A549 (cell line): ENCODE measurements at places on chromosomes 1 and 21.

GRCh38 chr1:30406996-30407864 is 316.2 kb downstream of the MATN1 start:
- DNase-seq, result no peak

- no peak for DNase-seq
These were observed 538.6 kb upstream of the ADAMTS5 start for GRCh38 chr21:27505516-27505915.

DNA sequence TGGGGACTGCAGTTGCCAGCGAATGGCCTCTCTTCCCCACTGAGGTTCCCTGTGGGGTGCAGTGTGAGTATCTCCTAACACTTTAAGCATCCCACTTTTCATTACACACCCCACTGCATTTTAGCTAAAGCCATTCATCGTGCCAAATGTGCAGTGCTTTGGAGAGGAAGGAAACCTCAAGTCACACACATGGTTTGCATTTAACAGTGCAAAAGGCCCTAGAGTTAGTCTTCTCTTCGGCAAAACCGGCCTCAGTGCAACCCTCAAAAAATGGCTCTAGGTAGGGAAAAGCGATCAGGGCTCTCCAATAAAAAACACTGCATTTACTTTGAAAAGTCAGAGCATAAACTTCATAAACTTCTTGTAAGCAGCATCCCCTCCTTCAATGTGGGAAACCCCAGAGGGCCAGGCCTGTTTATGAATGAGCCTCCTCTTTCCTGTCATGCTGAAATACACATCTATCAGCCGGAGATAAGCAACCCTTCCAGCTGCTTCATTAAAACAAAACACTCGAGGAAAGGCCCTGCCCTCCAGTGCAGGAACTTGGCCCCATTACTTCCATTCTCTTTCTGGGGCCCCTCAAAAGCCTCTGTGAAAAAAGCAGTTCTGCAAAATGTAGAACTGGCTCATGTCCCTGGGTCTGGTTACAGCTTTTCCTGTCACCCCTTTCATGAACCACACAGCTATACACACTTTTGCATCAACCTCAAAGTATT is 184.0 kb downstream of the CDC7 start:
- DNase-seq, result no peak

GRCh38 chr1:238752327-238752726 is 634.0 kb upstream of the CHRM3 start:
- no peak for DNase-seq

- DNase-seq, result no peak
These were observed 30.1 kb downstream of the SZRD1 start for GRCh38 chr1:16397120-16397519.

DNA sequence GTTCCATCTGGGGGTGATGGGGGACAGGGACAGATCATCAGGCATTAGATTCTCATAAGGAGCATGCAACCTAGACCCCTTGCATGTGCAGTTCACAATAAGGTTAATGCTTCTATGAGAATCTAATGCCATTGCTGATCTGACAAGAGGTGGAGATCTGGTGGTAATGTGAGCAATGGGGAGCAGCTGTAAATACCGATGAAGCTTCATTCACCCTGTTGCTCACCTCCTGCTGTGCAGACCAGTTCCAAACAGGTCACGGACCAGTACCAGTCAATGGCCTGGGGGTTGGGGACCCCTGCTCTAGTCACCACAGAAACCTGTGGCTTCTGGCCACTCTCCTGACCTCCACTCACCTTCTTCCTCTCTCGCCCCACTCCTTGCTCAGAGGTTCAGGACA is 229.9 kb downstream of the PTPRU start:
- DNase-seq, result no peak

- DNase-seq, result no peak
These were observed 2.1 kb upstream of the STRIP1 start for GRCh38 chr1:110032327-110032726.

DNA sequence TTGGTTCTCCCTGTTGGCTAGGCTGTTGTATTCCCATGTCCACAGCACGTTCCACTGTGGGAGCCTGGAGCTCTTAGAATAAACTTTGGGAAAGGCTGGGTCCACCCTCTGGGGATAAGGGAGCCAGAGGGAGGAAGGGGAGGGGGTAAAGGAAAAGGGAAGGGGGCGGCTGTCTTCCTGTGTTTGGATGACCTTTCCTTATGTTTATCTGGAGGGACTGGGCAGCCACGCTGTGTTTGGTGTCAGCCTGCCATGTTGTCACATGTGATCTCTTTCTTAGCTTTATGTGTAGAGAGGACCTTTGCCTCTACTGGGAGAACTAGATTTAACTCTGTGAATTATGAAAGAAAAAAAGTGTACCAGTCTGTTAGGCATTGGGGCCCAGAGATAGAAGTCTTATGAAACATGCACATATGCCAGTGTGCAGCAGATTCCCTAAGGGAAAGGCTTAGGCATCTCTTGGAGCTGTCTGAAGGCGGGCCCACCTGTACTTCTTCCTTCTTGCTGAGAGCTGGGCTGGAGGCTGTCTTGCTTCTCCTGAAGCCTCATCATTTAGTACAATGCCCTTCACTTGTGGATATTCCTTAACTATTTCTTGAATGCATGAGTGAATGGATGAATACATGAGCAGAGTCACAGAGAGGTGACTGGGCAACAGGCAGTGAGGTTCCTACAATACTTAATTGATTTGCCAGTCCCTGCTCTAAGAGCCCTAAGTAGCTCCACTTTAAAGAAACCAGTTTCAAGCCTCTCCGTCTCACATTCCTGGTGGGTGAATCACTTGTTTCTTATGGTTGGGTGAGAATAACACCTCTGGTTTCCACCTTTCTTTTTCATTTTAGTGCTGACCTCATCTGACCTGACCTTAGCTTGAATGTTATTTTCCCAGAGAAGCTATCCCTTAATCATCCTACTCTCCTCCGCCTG is 62.5 kb upstream of the ARHGAP29 start:
- DNase-seq, result no peak

- DNase-seq, result peak; percentile 70
These were observed 44.5 kb downstream of the SLC22A15 start for GRCh38 chr1:116020668-116021272.

DNA sequence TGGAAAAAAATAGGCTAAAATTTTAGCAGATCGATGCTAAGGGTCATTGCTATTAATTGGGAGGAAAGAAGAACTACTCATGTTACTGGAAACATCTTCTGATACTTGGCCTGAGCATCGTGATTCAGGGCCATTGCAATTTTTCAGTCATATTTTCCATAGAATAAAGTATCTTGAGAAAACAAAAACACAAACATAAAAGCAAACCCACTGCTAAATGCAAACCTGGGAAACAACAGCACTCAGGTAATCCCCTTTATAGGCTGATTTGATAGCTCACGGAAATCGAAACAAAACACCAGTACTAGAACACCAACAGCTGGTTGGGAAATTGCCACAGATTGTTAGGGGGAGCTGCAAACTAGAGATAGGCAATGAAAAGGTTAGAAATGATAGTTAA is 172.9 kb upstream of the ESRRG start:
- no peak for DNase-seq

DNA sequence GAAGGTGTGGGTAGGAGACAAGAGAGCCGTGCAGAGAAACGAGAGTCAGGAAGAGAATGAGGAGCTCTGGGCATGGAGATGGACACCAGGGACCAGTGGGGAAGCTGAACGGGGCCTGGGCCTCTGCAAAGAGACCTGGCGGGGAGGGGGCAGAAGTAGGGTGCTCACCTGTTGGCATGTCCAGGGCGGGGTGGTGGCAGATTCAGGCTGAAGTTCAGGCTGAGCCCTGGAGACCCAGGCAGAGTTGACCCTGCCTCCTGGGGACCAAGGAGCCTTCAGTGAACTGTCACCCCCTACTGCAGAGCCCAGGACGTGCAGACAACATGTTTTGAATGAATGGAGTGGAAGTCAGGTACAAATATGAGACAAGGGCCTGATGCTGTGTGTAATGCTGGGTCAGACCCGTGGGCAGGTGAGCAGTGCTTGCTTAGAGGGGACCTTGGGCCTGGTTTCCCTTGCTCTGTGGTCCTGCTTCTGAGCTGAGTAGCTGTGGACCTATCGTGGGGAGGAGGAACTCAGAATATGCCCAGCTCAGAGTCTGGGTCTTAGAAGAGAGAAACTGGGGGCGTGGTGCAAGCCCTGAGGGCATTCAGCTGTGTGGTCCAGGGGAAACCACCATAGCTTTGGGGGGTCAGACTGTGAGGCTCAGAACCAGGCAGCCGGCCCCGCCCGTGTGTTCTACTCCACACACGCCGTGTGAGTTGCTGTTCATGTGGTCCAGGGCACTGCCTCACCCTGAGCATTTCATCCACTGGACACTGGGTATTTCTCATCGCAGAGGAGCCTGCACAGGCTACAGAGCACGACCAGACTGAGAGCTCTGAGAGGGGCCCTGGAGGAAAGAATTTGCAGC is 21.3 kb upstream of the UMODL1 start:
- no peak for DNase-seq

GRCh38 chr1:22320587-22321344 is 130.9 kb upstream of the ZBTB40 start:
- DNase-seq, result no peak

DNA sequence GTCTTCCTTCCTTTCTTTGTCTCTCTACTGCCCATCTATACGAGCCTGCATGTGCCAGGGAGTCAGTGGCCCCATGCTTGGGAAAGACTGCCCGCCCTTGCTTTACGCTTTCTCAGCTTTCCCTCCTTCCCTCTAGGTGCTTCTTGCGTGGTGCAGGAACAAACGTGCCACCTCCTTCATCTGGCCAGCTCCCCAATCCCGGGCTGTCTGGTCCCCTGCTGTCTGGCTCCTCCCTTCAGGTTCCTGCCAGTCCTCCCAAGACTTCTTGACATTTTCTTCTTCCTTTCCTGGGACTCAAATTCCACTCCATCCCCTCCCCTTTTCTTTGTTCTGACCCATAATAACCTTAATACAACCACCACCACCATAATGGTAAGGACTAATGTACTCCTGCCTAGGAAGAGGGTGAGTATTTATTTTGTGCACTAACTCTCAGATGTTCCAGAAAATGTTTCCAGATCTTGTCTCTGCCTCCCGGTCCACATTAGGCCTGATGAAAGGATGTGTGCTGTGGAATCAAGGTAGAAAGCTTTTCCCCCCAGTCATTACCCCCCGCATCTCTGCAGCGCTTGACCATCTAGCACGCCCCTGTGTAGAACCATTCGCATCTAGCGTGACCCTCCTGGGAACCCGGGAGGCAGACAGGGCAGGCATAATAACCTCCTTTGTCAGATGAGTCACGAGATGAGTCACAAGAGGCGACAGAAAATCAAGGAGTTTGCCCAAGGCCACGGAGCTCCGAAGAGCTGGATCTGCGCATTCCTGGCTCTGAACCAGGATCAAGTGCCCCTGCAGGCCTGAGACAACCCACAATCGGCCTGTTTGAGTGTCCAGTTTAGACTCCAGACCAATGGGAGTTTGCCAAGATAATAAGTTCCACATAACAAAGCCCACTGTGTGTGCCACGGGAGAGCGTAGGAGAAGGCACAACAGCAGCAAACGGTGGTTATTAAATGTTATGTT is 60.1 kb upstream of the NEK2 start:
- peak; percentile 95 for DNase-seq

DNA sequence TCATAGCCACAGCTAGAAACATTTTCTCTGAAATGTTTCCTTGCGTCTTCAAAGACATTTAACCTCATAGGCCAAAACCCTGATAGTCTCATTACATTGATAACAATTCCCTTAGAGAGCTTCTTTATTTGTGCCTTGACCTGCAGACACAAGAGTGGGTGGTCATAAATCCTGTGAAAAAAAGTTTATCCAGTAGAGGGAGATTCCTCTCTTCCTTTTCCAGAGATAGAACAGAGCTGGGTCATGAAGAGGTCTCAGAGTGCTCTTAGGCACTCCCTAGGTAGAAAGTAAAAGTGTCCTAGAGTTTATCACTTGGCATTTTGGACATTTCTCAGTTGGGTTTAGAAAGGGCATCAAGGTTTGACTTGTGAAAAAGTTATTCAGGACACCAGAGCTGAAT is 426.1 kb downstream of the NUF2 start:
- no peak for DNase-seq

DNA sequence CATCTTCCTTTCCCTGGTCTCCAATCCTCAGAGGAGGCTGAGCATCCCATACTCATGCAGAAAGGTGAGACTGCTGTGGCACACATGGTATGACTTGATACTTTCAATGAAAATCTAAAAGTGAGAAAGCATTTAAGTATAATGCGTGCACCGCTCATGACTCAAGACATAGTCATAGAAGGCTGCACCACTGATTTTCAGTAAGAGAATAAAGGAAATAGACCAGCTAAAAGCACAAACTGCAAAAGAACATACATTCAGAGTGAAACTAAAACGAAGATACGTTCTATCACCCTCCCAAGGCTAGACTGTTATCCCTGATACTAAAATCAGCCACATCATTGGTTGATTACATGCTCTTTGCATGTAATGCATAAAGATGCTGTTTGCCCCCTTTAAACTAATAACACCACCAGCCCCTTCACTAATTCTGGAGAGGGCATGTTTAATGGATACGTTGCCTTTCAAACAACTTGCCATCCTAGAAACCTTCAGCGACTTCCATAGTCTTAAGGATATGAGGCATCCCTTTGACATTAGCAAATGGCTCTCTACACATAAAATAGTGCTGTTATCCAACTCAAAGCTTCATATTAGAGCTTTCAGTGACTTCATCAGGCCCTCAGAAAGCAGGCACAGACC is 2.1 kb downstream of the PLD5 start:
- DNase-seq, result no peak

DNA sequence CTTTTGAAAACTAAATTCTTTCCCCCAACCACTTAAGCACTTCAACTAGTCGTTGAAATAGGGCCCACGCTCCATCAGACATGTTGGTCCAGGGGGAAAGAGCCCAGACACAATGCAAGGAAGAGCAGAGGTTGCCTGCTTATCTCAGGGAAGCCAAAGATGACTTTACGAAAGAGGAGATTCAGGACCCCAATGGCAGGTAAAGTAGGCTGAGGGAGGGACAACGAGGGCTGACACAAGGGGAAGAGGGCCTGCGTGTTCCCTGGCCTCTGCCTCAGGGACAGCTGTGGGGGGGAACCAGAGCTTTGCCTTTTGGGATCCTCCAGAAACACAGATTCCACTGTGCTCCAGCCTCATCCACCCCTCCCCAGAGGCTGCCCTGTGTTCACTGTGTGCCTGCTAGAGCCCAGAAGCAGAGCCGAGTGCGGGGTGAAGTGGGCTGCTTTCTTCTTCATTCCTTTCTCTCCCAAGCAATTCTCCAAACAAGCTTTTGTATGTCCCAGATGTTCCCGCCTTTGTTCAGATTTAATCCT is 135.5 kb upstream of the GRIK3 start:
- DNase-seq, result no peak

- DNase-seq, result no peak
These were observed 270.1 kb downstream of the ASTN1 start for GRCh38 chr1:176894450-176894849.

- no peak for DNase-seq
These were observed 262.5 kb downstream of the GRIK1 start for GRCh38 chr21:29677326-29677725.

DNA sequence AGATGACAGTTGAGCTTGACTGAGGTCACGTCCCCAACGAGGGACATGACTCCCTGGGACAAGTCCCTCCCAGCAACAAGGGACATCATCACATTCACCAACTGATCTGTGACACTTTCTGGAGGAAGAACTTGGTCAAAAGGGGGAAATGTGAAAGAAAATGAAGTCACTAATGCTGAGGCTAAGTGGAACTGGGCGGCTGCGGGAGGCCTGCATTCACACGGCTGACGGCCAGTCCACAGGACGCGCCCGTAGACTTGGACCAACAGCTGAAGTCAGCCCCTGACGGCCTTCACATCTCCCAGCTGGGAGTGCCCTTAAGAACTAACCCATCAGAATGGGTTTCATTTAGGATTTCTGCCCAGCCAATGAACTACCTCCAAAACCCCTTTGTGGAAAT is 26.6 kb downstream of the POFUT2 start:
- DNase-seq, result no peak

- no peak for DNase-seq
These were observed 6.0 kb upstream of the MYOG start for GRCh38 chr1:203091761-203092330.

- peak; percentile 11 for DNase-seq
These were observed 253.8 kb downstream of the PCP4 start for GRCh38 chr21:40120940-40121575.
